IMR-90 (cell line): ENCODE measurements at places on chromosomes 4 and X. TPM values are rescaled to one million over a fixed set of nuclear protein-coding genes. Genes with fewer than 3 reads are reported as not detected.

The ELK1 gene
- total RNA-seq: 10.0 and 14.2 TPM in 2 replicates

The EPGN gene
- 0.18 TPM in 1 of 2 replicates, not detected in the other for total RNA-seq

The LRIT3 gene
- total RNA-seq: not detected in 2 replicates

The SHOX gene
- total RNA-seq: not detected in 2 replicates

GRCh38 chr4:70099206-70099605 is 49.0 kb downstream of the HTN1 start:
- no peak for DNase-seq

DNA sequence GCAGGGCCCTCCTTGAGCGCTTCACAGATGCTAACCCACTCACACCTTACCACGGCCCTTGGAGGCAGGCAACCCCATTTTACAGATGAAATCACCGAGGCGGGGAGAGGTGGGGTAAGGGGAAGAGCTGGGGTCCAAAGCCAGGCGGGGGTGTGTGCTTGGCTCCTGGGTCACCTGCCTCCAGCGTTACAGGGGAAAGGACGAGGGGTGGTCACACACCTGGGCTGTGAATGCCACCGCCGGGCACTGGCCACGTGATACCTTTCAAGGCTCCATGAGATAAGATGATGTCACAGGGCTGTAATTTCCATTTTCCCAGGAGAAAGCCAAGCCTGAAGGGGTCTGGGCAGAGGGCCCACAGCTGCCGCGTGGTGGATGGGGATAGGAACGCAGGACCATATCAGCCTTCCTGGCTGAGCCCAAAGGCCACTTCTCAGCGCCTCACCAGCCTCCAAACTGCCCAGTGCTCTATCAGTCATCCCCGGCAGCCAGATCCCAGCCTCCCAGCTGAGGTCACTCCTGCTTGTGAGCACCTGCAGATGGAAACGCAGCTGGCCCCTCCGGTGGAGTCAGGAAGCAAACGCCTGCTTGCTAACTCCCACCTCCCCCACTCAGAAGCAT is 62.4 kb upstream of the CRMP1 start:
- DNase-seq: no peak
